ENCODE measurements at places on chromosomes 1 and 21.

GRCh38 chr1:58804853-58805565, 21.2 kb upstream of the JUN start:
- no peak for DNase-seq

- DNase-seq, result no peak
Observed at GRCh38 chr1:182555493-182555892, 33.6 kb downstream of the RNASEL start.

DNA sequence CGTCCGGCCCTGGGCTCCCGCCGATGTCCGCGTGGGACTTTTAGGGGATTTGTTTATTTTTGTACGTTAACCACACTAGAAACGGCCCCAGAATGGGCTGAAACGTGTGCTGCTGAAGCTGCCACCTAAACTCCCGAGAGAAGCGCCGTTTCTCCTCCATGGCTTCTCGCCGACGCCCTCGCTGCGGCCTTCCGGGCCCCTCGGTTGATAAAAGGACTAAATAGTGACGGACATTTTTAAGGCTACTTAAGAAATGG, 678 bp upstream of the PTTG1IP start:
- no peak for DNase-seq

- no peak for DNase-seq
Observed at GRCh38 chr1:170218257-170218650, 72.5 kb downstream of the NTMT2 start.

- no peak for DNase-seq
Observed at GRCh38 chr1:227937838-227938145, 9.9 kb downstream of the WNT9A start.

DNA sequence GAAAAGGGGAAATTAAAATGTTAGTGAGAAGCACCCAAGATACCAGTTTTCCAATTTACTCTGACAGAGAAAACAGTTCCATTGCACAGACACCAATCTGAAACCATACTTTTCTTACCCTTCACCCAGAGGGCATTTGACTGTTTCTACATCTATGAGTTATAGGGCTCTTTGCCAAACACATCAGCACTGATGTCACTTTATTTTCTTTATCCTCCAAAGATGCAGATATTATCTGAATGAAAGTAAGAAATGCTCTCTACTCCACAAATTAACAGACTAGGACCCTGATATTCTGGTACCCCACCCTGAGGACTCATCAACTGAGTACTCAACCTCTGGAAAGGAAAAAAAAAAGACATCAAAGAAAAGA, 24.2 kb upstream of the PEX19 start:
- no peak for DNase-seq

DNA sequence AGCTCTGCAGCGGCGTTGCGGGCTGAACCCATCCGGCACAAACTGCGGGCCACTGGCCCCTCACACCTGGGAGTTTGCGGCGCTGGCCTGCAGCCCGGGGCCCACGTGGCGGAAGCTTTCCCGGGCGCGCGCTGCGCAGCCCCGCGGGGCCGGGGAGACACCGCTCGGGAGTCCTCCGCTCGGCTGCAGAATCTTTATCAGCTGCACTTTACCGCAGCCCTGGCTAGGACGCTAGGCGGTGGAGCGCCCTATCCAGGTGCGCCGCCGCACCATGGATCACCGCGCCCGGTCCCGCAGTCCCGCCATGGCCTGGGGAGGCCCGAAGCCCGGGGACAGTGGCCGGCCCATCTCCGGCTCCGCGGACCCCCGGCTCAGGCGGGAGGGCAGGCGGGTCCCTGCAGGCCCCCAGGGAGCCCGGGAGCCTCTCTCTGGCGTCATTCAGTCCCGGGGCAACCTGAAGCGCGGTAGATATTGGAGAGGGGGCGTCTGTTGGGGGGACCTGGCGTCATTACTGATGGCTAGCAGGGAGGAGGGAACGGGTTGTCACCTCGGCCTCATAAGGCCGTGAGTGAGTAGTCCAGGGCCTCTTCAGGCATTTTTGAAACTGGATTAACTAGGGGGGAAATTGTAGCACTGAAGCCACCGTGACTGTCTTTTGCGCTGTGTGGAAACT, 5.7 kb upstream of the OLIG2 start:
- DNase-seq, result no peak

DNA sequence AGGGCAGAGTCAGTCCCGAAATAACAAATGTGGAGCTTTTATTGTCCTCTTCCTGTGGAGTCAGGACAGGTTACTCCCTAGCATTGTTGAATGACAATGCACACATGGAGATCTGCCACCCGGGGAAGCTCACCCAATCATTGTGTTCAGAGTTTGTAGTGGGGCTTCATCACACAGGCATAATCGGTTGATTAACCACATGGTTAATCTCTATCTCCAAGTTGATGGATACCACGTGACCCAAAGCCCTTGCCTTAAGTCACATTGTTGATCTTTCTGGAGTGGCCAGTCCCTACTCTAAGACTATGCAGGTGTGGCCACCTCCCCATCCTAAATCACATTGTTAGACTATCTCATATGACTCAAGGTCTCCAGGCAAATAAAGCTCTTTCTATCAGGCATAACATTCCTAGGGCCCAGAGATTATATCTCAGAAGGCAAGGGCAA, 2.6 kb upstream of the C1orf141 start:
- no peak for DNase-seq

GRCh38 chr1:24769656-24770651, 24.7 kb downstream of the CLIC4 start:
- no peak for DNase-seq

DNA sequence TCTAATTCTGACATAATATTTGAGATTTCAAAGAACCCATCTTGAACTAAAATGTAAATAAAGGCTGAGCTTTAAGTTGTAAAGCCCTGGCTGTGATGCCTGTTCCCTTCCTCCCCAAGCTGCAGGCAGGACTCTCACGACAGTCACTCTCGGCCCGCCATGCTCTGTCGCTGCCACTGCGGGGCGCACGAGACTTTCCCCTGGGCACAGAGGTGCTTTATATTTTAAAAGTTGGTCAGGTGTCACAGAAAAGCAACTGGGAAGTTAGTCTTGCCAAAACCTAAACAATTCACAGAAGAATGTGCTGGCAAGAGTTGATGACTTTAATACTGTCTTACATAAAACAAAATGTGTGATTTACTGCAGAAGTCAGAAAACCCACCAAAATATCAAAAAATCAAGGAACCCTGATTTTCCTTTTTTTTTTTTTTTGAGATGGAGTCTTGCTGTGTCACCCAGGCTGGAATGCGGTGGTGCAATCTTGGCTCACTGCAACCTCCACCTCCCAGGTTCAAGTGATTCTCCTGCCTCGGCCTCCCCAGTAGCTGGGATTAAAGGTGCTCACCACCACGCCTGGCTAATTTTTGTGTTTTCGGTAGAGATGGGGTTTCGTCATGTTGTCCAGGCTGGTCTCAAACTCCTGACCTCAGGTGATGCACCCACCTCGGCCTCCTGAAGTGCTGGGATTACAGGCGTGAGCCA, 10.7 kb downstream of the LRRC47 start:
- DNase-seq, result no peak

DNA sequence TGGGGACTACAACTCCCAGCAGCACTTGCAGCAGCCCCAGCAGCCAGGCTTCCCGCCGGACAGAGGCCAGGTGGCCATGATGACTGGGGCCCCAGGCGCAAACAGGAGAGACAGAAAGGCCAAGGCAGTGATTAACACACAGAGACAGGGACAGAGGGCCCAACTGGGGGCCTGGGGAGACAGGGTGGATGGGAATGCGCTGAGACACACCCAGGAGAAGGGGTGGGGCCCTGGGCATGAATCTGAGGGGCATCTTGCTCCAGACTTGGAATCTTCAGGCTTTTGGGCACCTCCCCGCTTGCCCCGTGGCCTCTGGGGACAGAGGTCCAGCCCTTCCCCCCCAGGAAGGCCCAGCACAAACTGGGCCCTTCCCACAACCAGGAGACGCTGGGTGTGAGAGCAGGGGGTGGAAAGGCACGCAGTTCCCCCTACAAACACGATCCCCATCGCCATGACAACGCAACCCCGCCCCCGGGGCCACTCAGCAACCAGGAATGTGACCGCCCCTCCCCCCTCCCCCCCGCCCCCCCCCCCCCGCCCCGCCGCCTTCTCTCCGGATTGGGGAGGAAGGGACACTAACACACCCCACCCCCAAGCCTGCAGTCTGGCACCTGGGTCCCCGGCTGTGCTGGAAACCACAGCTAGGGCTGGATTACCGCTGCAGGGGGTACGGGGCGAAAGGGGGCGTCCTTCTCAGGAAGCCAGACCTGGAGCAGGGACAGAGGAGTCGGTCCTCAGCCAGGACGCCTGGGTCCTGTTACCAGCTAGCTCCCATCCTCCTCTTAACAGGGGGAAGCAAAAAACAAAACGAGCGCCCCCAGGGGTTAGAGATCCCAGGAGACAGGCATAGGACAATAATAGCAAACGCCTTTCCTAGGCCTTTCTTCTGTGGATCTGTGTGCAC, 4.5 kb downstream of the HDGF start:
- DNase-seq, result peak; percentile 53

DNA sequence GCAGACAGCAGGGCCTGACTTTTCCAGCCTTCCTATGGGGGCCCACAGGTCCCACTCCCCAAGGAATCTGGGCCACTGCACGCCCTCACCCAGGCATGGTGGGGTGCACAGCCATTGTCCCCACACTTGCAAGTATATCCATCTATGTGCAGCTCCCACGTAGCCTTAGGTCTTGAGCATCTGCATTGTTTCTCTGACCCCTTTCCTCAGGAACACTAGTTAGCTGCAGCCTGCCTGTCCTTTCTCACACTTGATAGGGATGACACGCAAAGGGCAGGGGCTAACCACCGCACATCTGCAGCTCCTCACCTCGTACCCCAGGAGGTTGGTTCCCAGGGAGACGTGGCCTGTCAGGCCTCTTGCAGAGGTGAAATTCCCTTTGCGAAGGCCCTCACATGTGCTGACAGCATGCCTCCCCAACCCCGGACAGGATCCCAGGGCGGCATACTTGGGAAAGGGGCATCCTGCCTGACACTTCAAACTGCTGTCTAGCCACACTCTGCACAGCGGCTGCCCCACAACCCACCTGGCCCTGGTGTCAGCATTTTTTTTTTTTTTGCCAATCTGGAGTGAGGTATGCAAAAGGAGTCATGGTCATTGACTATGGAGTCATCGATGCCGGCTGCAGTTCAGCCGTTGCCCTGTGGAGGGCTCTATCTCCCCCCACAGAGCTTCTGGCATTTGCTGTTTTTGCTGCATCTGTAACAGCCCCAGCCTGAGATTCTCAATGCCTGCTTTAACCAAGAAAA, 5.0 kb downstream of the JMJD4 start:
- DNase-seq, result peak; percentile 59

- DNase-seq, result no peak
Observed at GRCh38 chr1:19080721-19081120, 124.2 kb upstream of the IFFO2 start.

DNA sequence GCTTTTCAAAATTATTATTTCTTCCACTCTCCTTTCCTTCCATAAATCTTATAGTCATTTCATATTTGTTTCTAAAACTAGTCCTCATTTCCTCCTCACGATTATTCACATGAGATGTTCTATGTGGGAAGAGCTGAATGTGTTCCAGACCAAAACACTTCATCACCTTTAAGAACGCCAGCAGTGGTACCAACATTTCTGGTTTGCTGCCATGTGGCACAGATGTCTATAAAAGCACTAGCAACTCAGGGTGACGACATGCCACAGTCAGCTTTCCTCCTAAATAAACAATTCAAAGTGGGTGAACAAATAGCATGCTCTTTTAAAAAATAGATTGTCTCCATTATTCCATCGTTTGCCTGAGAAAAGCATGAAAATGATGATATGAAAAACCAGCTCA, 1217.8 kb upstream of the ADGRL2 start:
- no peak for DNase-seq

- DNase-seq, result peak; percentile 57
Observed at GRCh38 chr1:151326619-151327222, 495 bp downstream of the PI4KB start.

- no peak for DNase-seq
Observed at GRCh38 chr1:15210651-15211375, 36.2 kb upstream of the FHAD1 start.

DNA sequence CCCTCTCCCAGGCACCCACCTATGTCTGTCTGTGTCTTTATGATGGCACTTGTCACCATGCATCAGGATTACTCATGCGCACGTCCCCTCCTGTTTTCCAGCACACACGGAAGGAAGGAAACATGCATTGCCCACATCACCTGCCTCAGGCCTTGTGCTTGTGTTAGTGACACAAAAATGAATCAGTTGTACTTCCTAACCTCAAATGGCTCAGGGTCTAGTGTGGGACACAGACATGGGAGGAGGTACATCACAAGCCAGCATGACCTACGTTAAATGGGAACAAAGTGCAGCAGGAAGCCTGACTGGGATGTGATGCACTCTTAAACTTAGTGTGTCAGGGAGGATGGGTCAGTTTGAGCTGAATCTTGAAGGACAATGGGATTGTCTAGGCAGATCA, 126.7 kb downstream of the TRABD2B start:
- no peak for DNase-seq

DNA sequence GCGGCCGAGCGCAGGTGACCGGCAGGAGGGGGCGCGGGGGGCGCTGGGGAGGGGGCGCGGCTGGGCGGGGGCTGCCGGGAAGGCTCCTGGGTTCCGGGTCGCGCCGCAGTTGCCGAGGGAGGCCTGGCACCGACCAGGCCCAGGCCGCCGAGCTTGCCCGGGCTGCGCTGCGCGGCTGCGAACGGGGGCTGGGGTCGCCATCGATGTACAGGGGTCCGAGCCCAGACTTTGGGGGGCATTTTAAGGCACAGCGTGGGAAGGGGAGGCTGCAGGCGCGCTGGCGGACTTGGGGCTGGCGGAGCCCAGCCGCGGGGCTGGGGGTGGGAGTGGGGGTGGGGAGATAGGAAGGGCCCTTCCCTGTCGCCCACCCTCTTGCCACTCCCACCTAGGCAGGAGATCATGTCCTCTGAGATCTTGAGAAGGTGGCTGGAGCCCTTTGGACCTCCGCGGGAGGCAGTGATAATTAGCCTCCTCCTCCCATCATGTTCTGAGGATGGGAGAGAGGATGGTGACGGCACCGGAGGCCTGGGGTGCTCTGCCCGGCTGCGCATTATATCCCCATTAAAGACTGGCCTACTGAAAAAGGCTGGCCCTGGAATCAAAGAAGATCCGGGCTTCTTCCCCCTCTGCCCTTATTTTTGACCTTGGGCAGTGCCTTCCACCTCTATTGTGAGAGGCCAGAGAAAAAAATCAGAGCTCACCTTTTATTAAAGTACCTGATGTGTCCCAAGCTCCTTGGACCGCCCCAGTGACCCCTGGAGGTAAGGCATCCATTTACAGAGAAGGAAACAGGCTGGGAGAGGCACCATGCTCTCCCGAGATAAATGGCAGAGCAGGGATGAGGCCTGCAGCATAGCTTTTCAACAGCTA, 497 bp downstream of the FBXO44 start:
- DNase-seq, result no peak

DNA sequence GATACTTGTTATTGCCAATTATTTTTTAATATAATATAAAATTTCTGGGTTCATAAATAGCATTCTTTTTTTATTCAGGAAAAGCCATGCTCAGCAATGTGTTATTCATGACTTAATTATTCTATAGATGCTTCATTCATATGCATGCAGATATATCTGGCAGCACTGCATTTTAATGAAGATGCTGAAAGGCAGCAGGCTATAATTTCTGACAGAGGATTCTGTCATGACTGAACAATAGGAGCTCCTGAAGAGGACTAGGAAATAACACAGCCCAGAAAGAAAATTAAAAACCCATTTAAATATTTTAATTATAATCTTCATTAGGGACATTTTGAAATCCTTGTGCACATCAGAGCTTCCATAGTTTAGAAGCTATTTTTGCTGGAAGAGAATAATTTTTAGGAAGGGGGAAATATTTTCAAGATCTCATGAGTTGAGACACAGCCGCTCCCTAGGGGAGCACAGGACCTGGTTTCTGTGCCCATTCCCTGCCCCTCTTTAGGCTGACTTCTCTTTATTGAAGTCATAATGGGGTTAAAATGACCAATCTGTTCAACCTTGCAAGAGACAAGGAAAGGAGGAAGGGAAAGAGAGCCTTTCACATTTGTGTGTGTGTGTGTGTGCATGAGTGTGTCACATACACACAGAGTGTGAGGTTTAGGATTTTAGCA, 83.9 kb downstream of the RPE65 start:
- no peak for DNase-seq
